Esophagus squamous epithelium (tissue), 5 donors: ENCODE measurements at places on chromosomes 7 and 10.

DNA sequence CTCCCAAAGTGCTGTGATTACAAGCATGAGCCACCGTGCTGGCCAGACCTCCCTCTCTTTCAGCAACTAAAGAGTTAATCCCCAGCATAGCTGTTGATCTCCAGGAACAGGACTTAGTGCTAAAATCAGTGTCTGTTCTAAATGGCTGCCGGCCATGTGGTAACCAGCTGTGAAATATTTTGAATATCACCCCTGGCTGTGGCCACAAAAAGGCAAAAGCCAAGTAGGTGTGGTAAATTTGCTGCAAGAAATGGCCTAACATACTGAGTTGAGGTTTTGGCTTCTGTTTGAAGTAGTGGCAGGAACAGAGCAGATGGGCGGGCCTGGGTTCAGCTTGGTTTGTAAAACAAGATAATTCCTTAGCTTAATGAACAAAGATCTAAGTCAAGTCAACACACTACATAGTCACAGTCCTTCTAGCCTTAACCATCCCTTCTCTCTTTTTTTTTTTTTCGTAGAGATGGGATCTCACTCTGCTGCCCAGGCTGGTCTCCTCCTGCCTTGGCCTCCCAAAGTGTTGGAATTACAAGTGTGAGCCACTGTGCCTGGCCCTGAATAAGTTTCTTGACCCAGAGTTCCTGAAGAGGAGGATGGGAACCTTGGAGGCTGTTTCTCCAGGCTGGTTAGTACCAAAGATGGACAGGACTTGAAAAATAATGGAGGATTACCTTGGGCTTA lies 22.7 kb upstream of the AGFG2 start:
- no peak for DNase-seq

DNA sequence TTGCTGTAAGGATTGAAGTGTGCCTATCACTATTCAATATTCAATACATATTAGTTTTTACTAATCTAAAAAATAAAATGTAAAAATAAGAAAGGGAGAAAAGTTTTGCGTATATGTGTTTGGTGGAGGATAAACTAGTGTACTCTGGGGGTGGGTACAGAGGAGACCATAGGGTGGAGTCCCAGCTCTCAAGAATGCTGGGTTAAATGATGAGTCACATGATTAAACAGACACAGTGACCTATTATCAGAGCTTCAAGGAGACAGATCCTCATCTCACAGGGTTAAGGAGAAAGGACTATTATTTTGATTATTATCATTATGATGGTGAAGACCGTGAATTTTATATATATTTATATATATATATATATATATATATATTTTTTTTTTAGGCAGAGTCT lies 77.5 kb downstream of the AFAP1L2 start:
- DNase-seq = no peak

DNA sequence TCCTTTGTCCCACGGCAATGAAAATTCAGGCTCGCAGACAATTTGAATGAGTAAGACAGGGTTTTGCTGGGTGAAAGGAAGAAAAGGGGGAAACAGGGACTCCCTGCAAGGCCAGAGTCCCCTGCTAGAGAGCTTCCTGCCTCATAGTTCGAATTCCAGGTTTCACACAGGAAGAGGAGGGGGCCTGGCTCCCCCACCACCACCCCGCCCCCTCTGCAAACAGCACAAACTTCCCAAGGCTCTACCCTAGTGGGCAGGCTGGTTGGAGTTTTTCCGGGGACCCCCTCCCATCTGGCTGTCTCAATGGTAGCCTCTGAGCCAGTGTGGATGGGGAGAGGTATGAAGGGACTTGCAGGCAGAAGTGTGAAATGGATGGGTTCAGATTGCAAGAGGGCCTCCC lies 57.4 kb upstream of the NEBL start:
- no peak for DNase-seq

DNA sequence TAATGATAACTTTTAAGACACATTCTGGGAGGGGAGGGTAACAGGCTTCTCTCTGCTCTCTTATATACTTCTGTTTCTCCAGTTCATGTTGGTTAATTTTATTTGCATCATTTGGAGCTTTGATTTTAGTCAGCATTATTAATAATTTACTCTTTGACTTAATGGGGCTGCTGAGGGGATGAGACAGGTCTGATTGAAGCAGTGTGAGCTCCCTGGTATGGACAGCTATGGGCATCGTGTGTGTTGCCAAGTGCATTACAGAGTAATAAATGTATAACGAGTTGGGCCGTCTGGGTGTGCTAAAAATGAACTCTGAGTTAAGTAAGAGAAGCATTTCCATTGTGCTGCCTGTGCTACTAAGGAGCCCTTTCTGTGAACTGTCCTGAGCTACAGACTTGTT lies 31.7 kb upstream of the IKZF1 start:
- no peak for DNase-seq

DNA sequence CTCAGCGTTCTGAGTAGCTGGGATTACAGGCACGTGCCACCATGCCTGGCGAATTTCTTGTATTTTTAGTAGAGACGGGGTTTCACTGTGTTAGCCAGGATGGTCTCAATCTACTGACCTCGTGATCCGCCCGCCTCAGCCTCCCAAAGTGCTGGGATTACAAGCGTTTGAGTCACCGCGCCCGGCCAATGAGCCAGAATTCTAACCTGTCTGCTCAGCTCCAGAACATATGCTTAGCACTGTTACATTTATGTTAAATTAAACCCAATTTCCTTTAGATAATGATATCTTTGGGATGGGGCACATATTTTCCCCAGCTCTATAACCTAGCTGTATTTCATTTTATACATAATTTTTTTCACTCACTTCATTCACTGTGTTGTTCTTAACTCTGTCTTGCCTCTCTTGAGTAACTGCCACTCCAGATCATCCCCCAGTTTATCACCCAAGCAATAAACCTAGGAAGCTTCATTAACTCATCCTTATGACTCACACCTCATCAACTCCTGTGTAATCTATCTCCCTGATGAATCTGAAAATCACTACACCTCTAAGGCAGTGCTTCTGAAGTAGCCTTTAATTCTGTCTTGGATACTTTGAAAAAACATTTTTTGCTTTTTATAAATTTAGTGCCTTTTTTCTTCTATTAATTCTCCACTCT lies 559.7 kb upstream of the ZWINT start:
- DNase-seq = no peak

- no peak for DNase-seq
These were observed 46.3 kb upstream of the ZNF365 start for GRCh38 chr10:62327885-62328284.

DNA sequence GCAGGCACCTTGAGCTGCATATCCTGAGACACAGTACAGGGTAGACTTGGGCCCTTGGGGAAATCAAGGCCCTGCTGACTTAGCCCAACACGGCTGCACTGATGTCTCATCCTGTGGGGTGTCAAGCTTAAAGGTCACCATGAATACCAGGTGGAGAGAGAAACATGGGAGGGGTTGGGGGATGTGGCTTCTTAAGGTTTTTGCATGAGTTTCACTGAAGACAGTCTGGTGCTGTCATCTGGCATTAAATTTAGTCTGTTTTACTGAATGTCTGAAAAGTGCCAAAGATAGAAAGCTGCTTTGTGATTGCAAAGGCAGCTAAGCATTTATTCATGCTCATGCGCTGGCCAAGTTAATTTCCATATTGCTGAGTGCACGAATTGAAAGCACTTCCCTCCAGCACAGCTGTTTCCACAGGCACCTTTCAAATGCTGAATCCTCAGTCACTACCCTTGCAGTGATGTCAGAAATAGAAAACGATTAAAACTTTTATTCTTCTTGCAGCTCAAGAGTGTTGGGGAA lies 102.1 kb downstream of the OSBPL3 start:
- DNase-seq = no peak

DNA sequence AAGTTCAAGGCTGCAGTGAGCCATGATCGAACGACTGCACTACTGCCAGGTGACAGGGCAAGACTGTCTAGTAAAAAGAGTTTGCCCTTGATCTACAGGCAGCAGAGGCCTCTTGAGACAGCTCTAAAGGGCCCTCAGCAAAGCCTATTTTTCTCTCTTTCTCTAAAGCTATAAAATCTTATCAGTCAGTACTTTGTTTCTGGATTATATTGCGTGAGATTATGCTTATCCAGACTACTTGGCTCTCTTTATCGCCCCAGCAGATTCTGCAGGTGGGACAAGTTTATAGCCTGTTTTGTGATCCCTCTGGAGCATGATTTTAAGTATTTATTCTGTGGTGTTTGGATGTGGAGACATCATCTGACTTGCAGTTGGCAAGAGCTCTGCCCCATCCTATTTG lies 2.7 kb downstream of the RPP38 start:
- no peak for DNase-seq

GRCh38 chr7:24979863-24980533 lies at the start of gene OSBPL3:
OSBPL3 (minus strand) TSS chr7:24980178; CDS start chr7:24892472, 87,706 bp downstream.
- DNase-seq = peak; percentile 78

DNA sequence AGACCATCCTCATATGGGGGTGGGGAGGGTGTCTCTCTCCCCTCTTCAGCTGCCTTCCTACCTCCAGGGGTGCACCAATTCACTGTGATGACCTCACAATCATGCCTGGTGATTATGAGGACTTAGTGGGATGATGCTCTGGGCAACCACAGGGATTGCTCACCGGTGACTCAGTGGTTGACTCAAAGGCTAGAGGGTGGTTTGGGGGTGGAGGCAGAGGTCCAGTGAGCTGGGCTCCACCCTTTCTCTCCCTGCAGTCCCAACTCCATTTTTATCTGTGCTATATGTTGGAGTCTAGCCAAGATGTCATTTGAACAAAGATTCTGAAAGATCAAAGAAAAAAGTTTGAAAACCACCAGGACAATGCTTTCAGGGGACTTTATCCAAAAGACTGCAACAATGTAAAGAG lies 286.9 kb downstream of the KCNMA1 start:
- no peak for DNase-seq

DNA sequence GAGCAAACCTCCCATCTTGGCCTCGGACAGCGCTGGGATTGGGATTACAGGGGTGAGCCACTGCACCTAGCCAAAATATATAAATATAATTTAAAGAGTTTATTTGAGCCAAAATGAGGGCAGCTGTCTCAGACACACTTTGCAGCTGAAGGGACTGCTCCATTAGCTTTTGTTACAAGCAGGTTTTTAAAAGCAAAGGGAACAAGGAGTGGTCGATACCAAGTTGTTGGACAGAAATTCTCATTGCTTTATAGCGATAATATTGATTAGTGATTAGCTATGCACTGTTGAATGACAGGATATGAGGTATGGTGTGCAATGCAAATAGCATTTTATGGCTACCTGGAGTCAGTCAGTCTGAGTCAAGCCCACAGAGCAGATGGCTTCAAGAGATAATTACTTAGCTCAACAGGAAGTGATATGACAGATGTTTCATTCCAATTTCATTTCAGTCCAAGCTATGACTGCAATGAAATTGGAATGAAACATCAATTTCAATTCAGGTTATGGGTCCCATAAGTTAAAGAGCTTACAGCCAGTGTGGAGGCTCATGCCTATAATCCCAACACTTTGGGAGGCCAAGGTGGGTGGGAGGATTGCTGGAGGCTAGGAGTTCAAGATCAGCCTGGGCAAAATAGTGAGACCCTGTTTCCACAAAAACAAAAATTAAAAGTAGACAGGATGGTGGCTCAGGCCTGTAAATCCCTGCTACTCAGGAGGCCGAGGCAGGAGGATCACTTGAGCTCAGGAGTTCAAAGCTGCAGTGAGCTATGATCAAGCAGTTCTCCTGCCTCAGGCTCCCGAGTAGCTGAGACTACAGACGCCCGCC lies 23.1 kb downstream of the TYW1 start:
- DNase-seq = no peak

GRCh38 chr10:95279042-95279820 lies 11.6 kb downstream of the PDLIM1 start:
- DNase-seq = no peak

DNA sequence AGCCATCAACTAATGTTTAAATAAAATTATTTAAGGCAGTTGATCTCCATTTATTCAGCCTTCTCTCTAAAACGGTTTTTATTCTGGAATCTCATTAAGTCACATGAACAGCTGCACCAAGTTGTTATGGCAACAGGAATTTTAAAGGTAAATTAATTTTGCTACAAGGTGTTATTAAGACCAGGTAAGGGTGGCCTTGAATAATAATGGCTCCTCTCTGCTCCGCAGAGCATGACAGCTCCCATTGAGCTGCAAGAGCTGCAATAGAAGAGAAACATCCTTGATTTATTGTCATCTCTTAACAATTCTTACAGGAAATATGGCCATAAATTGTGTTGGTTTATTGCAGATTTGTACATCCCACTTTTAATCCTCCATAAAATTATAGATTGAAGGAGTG lies 165.8 kb downstream of the KLF6 start:
- DNase-seq = no peak

DNA sequence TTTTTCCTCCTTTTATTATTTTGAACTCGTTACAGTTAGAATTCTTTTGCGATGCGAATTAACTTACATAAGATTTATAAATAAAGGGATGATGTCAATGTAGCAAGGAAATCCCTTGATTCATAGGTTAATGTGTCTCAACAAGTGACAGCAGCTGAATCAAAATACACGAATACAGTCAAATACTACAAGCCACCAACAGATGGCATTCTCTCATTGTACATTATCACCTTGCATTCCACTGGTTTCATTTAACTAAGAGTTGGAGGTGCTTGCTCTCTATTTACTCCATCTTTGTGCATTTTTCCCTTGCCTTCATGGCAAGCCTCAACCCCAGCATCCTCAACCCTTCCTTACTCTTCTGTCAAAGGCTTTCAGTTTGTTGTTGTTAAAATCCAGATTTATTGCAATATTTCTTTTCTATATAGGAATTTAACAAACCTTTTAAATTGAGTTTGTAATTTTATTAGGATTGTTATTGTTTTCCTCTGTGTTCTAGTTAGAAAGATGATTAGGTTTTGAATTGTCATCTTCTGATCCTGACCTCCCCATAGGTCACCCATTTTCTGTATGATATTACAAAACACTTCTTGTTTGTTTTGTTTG lies 78.3 kb downstream of the SLC25A40 start:
- no peak for DNase-seq

- DNase-seq = no peak
These were observed 321.8 kb downstream of the ZNF248 start for GRCh38 chr10:37535459-37536246.

DNA sequence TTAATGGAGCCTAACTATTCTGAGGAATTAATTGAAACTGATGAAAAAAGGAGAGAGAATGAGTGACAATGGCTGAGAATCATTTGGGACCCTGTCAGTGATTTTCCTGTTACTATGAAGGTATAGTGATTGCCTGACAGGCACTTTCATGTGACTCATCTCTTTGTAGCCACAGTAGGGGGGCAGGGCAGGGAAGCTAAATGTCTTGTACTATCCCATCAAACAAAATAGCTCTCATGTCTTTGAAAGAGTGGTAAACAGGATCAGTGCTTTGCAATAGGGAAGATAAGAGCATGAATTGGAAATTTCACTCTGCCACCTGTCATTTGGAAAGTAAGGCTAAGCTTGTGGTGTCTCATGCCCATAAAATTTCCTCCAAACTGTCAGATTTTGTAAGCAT lies 94.5 kb upstream of the GSDME start:
- no peak for DNase-seq
